Femur (tissue), 1 donor: ENCODE measurements at places on chromosomes 7 and 10.

- DNase-seq: no peak
Observed at GRCh38 chr10:61285749-61286148, 167.4 kb downstream of the TMEM26 start.

DNA sequence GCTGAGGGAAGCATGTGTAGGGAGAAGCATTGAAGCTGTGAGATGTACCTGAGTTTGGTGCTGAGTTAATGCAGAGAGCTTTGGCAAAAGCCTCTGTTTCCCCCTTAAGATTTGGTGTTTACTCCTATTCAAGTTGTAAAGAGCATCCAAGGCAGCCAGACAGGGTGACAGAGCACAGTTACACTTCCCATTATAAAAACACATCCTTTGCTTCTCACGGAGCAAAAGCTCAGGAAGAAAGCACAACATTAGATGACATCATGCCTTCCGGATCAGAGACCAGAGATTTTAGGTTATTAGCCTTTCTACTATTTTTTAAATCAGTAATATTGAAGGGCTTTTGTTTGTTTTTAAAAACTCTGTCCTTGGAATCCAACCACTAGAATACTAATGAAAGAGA lies 182.9 kb downstream of the DOCK4 start:
- DNase-seq: no peak

DNA sequence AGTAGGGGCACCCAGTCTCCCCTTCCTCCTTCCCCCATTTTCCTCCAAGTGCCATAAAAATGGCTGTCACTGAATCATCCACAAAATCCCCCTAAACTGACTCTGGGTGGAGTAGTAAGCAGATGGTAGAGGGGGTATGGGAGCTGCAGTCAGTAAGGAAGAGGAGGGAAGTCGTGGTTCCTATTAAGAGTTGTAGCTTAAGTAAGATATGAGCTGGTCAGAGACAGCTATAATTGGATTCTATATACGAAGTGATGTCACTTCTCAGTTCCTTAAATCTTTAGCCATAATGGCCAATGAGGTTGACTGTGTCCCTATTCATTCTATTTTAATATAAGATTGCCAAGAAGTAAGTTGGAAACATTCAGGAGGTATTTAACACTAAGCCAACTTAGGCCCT lies 131.7 kb downstream of the SLC16A9 start:
- DNase-seq: no peak

GRCh38 chr7:114944745-114945625 lies 23.1 kb downstream of the MDFIC start:
- DNase-seq: peak; percentile 93

- DNase-seq: peak; percentile 38
Observed at GRCh38 chr7:90988516-90988915, 275.7 kb upstream of the FZD1 start.

- no peak for DNase-seq
Observed at GRCh38 chr7:130493275-130493873, 1.5 kb downstream of the MEST start.

DNA sequence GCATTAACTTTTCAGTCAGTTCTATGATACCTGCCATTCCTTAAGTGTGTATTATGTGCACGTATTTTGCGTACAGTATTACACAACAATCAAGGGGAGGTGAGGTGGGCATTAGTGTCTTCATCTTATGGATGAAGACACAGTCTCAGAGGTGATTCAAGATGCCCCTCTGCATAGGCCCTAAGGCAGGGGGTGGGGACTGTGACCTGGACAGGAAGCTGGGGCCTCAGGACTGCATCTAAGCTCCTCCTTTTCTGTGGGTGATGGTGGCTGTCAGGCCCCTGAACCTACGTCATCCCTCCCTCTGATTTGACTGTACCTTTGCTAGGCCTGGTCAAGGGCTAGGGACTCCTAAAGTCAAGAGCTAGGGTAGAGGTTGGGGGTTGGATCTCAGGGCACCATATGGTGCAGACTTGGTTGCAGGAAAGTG lies 38.9 kb downstream of the HK1 start:
- no peak for DNase-seq

DNA sequence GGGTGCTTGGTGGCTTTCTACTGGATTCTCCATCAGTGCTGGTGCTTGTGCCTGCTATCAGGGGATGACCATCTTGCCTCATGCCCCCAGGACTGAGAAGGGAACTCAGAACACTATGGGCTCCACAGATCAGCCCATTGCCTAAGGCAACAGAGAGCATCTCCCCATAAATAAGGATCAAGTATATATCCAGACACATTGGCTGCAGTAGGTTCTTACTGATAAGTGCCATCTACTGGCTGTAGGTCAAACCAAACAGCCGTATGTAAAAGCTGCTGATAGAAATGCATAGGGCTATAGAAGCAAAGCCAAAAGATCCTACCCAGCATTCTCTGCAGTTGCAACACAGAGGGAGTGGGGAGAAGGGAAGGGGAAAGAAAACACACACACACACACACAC lies 153.7 kb downstream of the CDK14 start:
- no peak for DNase-seq
